Activated gamma-delta T cell treated with anti-CD3 and anti-CD28 coated beads, Interleukin-2, amount 50 U/mL, for 16 hours (primary cell): ENCODE measurements at places on chromosomes 1 and 21.
A peak's percentile ranks its signal among the peaks of the same experiment; 100 is the strongest.

DNA sequence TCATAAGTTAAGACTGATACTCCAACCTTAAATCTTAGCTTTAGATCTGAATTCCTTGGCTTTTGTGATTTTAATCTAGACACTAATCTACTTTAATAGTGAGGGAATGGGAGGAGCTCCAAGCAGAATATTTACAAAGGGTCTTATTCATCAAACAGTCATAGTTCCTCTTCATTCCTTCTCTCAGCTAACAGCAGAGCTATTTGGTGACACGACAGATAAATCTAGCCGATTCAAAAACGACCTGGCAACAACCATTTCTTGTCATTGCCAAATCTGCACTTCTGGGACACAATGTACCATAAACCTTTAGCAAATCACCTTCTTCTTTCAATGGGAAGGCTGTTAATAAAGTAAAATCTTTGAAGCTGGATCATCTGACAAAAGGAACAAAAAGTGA, 52.8 kb upstream of the FOXD3 start:
- DNase-seq, result no peak

- DNase-seq, result no peak
Observed at GRCh38 chr1:187409341-187409740, 580.6 kb downstream of the PLA2G4A start.

DNA sequence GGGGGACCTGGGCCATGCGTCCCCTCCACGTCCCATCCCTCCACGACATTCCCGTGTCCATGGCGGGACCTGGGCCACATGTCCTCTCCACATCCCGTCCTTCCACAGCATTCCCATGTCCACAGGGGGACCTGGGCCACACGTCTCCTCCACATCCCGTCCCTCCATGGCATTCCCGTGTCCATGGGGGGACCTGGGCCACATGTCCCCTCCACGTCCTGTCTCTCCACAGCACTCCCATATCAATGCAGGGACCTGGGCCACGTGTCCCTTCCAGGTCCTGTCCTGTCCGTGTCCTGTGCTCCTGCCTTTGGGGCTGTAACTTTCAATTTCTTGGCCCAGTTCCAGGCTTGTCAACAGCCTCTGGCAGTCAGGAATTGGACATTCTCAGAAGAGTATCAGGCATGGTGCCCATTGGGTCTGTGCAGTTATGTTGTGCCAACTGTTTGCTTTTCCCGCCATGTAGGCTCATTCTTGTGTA, 47.1 kb downstream of the WNT9A start:
- no peak for DNase-seq

- no peak for DNase-seq
Observed at GRCh38 chr1:70090875-70091274, 114.5 kb downstream of the LRRC40 start.

GRCh38 chr1:202692959-202693555, 17.2 kb downstream of the SYT2 start:
- DNase-seq, result peak; percentile 38

GRCh38 chr1:6427441-6428390, 3.1 kb downstream of the ESPN start:
- no peak for DNase-seq

- no peak for DNase-seq
Observed at GRCh38 chr1:151680826-151681225, 35.8 kb downstream of the CELF3 start.

DNA sequence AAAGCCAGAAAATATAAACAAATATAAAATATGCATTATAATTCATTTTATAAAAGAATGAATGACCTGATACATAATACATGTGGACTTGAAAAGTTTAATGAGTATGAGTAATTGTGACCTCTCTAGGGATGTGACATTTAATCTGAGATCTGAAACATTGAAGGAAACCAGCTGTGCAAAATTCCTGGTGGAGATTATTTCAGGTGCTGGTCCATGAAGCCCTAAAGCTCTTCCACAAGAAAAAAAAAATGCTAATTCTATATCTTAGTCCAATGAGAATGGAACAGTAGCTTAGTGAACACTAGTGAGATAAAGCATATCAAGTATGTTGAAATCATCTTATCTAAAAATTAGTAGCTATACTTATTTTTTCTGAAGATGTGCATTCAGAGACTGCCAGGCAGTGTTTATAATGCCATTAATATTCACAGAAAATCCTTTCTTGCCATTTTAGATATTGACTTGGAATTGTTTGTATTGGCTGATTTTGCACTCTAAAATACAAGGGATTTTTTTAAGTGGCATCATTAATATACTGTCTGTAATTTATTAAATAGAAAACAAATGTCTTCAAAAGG, 1485.9 kb downstream of the PLA2G4A start:
- DNase-seq, result no peak

GRCh38 chr1:206097381-206097780, 19.8 kb downstream of the AVPR1B start:
- DNase-seq, result no peak

DNA sequence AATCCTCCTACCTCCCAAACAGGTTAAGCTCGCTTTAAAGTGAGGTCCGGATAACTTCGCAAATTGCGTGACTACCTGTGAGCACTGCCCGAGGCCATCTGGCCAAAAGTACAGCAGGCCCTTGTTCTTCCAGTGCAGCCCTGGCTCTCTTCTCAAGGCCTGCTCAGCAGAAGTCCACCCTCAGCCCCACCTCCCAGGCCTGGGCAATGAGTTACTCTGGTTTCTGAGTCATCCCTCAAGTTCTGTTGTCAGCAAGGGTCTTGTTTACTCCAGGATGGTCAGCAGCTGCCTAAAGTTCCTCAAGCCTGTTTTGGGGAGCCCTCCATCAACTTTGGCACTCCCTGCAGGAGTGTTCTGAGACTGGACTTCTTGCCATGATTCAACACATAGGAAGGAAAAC, 101.7 kb downstream of the BCAR3 start:
- no peak for DNase-seq

DNA sequence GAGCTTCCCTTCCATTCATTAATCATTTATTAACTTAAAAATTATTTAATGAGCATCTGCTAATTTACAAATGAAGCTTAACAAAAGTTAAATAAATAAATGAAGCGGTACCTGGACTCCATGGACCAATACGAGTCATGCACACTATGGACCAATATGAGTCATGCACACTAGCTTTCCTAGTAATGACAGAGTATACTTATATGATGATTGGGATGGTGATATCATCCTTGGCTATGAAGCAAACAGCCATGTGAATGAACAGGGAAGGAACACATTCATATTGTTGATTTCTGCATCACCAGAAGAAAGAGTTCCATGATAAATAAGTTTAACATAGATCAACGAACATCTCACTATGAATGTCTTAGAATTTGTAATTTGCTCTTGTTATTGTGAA, 109.9 kb downstream of the SPAG17 start:
- no peak for DNase-seq

DNA sequence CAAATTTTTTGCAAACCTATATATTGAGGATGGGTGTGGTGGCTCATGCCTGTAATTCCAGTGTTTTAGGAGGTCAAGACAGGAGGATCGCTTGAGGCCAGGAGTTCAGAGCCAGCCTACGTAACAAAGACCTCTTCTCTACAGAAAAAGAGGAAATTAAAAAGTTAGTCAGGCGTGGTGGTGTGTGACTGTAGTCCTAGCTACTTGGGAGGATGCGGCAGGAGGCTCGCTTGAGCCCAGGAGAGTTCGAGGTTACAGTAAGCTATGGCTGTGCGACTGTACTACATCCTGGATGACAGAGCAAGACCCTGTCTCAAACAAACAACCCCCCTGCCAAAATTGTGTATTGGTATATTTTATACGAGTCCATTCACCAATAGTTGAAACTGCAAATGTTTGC, 589.7 kb downstream of the DPYD start:
- no peak for DNase-seq

- no peak for DNase-seq
Observed at GRCh38 chr1:166703726-166704462, 135.4 kb upstream of the POGK start.

DNA sequence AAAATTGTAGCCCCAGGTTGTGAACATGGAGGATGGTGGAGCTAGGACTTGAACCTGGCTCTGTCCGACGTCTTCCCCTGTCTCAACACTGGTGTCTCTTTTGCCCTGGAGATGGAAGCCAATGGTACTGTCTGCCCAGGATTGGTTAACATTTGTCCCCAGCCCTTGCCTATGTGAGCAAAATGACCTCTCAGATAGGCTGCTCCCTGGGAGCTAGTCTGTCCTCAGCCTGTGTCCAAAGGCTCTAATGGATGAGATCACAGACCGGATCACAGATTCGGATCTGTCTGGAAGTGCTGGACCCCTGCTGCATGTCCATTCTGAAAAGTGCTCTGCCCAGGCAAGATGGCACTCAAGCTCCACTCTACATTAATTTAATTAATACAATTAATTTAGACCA, 394.4 kb upstream of the VAMP3 start:
- no peak for DNase-seq

DNA sequence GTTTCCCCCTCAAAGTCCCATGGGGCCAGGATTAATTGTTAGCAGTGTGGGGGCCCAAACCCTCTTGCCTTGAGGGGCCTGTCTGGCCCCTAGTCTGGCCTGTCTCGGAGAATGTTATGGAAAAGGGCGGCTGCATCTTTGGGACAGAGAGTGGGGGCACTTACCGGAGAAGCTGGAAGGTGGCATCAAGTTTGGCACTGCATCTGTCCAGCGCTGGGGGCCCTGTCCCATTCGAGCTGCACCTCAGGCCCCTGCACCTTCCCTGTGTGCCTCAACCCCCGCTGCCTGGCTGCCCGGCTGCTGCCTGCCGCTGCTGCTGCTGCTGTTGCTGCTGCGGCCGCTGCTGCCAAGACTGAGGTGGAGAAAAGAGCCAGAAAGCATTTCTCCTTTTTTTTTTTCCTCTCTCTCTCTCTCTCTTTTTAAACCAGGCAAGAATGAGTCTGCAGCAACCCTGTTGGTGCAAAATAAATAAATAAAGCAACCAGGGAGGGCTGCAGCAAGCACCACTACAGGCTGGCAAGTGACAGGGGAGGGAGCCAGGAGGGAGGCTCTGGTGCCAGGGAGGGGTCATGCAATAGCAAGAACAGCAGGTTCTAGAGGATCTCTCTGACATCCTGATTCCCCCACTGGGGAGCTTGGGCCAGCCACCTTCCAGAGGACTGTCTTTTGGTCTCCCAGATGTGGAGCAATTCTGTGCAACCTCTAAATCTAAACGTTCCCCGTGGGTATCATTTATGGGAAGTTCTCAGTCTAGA, at the start of gene LINGO4:
TSS of gene LINGO4 (minus strand) at position 354 of the 755 bp plus-strand sequence. CDS start 2,715 bp downstream, outside the sequence.
- DNase-seq, result no peak

DNA sequence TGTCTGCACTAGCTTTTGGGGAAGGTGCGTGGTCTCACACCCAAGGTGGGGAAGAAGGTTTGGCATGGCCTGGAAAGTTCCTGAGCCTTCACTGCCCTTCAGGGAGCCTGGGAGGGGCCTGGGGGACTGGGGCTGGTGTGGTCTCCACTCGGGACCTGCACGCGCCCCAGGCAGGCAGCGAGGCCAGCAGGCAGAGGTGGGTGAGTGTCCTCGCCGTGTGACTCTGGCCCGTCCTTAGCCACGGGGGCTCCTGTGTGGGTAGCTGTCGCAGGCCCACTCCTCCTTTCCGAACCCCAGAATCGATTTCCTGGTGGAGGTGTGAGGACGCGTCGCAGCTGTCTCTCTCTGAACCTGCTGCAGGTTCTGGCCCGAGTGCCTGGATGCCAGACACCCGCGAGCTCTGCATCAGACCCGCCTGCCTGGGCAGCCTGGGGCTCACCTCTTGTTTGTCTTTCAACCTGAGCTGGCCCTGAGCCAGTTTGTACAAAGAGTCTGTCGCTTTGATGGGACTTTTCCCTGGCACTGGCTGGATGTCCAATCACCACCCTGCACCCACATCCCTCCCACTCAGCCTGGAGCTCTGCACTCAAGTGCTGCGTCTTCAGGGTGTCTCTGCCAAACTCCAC, 36.0 kb upstream of the SLC19A1 start:
- no peak for DNase-seq

DNA sequence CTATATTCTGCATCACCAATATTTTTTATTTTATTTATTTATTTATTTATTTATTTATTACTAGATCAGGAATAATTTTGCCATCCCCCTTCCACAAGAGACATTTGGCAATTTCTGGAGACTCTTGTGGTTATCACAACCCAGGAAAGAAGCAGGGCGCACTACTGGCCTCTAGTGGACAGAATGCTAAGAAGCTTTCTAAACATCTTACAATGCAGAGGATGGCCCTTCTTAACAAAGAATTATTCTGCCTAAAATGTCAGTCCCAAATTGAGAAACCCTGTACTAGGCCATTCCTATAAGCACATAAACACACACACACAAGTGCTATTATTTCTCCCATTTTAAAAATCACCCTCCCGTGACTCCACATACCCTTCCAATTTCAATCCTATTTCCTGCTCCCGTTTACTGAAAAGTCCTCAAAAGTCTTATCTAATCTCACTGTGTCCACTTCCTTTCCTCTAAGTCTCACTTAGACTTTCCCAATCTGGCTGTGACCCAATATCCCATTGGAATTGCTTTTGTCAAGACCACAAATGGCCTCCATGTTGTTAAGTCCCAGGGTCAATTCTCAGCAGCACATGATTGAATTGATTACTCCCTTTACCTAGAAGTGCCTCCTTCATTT, 43.7 kb upstream of the RNF11 start:
- DNase-seq, result peak; percentile 22

GRCh38 chr21:40272037-40272436, 404.8 kb downstream of the PCP4 start:
- no peak for DNase-seq

DNA sequence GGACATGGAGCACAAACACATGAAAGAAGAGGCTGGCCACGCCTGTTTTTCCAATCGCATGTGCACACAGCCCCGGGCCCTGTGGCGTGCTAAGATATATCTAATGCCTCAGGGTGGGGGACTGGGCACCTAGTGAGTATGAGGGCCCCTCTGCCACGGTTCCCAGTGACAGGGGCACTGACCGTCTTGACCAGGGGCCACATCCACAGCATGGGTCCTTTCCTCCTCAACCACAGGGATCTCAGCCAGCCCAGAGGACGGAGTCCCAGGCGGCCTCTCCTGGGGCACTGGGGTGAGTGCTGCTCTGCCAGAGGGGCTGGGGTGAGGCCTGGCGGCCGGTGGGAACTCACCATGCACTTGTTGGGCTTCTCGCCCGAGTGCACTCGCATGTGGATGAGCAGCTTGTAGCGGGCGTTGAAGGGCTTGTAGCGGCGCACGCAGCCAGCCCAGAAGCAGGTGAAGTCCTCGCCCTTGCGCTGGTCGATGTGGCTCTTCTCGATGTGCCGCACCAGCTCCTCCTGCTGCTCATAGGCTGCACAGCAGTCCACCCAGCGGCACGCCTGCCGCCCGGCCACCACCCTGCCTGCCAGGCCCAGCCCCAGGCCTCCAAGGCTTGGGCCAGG, 134.7 kb downstream of the DMRTB1 start:
- DNase-seq, result no peak

- no peak for DNase-seq
Observed at GRCh38 chr1:161805399-161806197, 39.5 kb downstream of the ATF6 start.

DNA sequence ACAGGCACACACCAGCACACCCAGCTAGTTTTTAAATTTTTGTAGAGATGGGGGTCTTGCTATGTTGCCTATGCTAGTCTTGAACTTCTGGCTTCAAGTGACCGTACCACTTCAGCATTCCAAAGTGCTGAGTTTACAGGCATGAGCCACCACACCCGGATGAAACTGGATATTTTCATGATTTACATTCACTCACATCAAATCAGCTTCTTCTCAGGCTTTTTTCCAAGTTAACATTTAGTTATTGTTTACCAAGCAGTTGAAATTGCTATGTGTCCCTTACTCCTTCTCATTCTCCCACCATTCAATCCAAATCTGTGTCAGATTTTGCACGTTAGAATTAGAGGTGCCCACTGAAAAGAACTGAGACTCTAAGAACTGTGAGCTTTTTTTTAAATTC, 18.4 kb downstream of the RIT1 start:
- no peak for DNase-seq
